T-helper 17 cell (primary cell): ENCODE measurements at places on chromosomes 5 and 9. TPM values are rescaled to one million over a fixed set of nuclear protein-coding genes. Genes with fewer than 3 reads are reported as not detected.
A peak's percentile ranks its signal among the peaks of the same experiment; 100 is the strongest.

DNA sequence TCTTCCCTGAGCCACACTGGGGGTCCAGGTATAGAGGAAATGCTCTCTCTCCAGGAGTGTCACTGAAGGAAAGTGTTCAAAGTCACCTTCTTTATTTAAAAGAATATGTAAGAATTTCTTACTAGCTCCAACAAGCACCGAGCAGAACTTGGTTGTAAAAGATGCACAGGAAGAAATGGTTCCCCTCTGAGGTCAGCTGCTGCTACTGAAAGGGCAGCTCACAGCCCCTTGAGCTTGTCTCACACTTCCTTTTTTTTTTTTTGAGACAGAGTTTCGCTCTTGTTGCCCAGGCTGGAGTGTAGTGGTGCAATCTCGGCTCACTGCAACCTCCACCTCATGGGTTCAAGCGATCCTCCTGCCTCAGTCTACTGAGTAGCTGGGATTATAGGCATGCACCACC, 77.2 kb downstream of the PRRT1B start:
- no peaks in the 10 kb centered on the region for H3K27me3 ChIP-seq
- peaks cover 22% of the 10 kb centered on the region for H3K4me1 ChIP-seq
- peaks cover 6% of the 10 kb centered on the region for H3K36me3 ChIP-seq
- no peak for DNase-seq
- H3K27ac ChIP-seq: peak overlapping the region; percentile 97

- H3K36me3 ChIP-seq: no peaks in the 10 kb centered on the region
- no peak overlapping the region for H3K27ac ChIP-seq
- no peak for DNase-seq
- no peak overlapping the region for H3K4me3 ChIP-seq
- no peaks in the 10 kb centered on the region for H3K27me3 ChIP-seq
These were observed 29.0 kb upstream of the FAM174A start for GRCh38 chr5:100505984-100506670.

GRCh38 chr5:60685700-60686099, 14.3 kb downstream of the DEPDC1B start:
- H3K4me1 ChIP-seq: peaks cover 9% of the 10 kb centered on the region
- H3K4me3 ChIP-seq: no peak overlapping the region
- H3K27me3 ChIP-seq: no peaks in the 10 kb centered on the region
- no peak overlapping the region for H3K27ac ChIP-seq
- no peak for DNase-seq
- H3K36me3 ChIP-seq: peaks cover 2% of the 10 kb centered on the region

The IFNA13 gene
- total RNA-seq: not detected

The MIER3 gene
- 30.4 TPM for total RNA-seq

- H3K4me3 ChIP-seq: peak overlapping the region; percentile 53
- peak overlapping the region; percentile 93 for H3K27ac ChIP-seq
- H3K27me3 ChIP-seq: no peaks in the 10 kb centered on the region
- H3K36me3 ChIP-seq: peaks cover 2% of the 10 kb centered on the region
- H3K4me1 ChIP-seq: peaks cover 67% of the 10 kb centered on the region
These were observed 6.6 kb downstream of the GALNT10 start for GRCh38 chr5:154196955-154197652.

- H3K27me3 ChIP-seq: no peaks in the 10 kb centered on the region
- no peak for DNase-seq
- H3K36me3 ChIP-seq: no peaks in the 10 kb centered on the region
- H3K4me3 ChIP-seq: no peak overlapping the region
- peaks cover 38% of the 10 kb centered on the region for H3K4me1 ChIP-seq
- H3K27ac ChIP-seq: peak overlapping the region; percentile 0
These were observed 8.2 kb downstream of the AP3B1 start for GRCh38 chr5:78286290-78286689.

The CACFD1 gene
- total RNA-seq: 3.8 TPM

DNA sequence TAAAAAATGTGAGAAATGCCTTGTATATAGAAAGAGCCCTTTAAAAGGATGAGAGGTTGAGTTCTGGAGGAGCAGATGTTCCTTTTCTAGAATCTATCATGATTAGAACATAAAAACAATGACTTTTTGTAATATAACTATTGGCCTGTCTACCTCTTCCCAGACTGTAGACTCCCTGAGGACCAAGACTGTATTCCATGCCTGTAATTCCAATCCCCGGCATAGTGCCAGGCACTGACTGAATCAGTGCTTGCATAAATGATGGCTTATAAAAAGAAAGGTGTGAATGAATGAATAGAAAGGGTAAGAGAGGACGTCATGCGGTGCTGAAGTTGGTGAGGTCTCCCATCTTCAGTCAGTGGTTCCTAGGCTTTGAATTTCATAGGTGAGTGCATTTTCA, 92.6 kb upstream of the GDNF start:
- H3K27ac ChIP-seq: no peak overlapping the region
- no peak for DNase-seq
- no peaks in the 10 kb centered on the region for H3K4me1 ChIP-seq
- H3K27me3 ChIP-seq: no peaks in the 10 kb centered on the region
- no peak overlapping the region for H3K4me3 ChIP-seq

GRCh38 chr9:36210722-36211121, 20.0 kb downstream of the CLTA start:
- peak overlapping the region; percentile 59 for H3K27ac ChIP-seq
- no peak for DNase-seq
- no peaks in the 10 kb centered on the region for H3K36me3 ChIP-seq
- no peak overlapping the region for H3K4me3 ChIP-seq
- peaks cover 21% of the 10 kb centered on the region for H3K4me1 ChIP-seq
- H3K27me3 ChIP-seq: no peaks in the 10 kb centered on the region

- H3K27ac ChIP-seq: no peak overlapping the region
- no peaks in the 10 kb centered on the region for H3K4me1 ChIP-seq
- no peak for DNase-seq
- no peaks in the 10 kb centered on the region for H3K27me3 ChIP-seq
- H3K4me3 ChIP-seq: no peak overlapping the region
These were observed 42.0 kb downstream of the TRPM3 start for GRCh38 chr9:71079451-71079850.

GRCh38 chr5:14443671-14444093, 137.9 kb upstream of the OTULINL start:
- peaks cover 1% of the 10 kb centered on the region for H3K36me3 ChIP-seq
- H3K27me3 ChIP-seq: peaks cover 16% of the 10 kb centered on the region
- no peak overlapping the region for H3K27ac ChIP-seq
- no peak for DNase-seq
